Activated CD8-positive, alpha-beta memory T cell treated with anti-CD3 and anti-CD28 coated beads, Interleukin-2, amount 10 ng/mL, durations not matched to agents 7 days and 5 days (primary cell): ENCODE measurements at places on chromosomes 11 and 22. TPM values are rescaled to one million over a fixed set of nuclear protein-coding genes. Genes with fewer than 3 reads are reported as not detected.

Gene MFRP
- total RNA-seq = not detected

Gene MYOD1
- total RNA-seq = not detected

Gene PGM2L1
- total RNA-seq = 13.1 TPM

Gene ACTN3
- not detected for total RNA-seq

Gene LARGE2
- 0.54 TPM for total RNA-seq

Gene MS4A6A
- not detected for total RNA-seq

Gene HYOU1
- total RNA-seq = 163 TPM

Gene GRIA4
- total RNA-seq = not detected

Gene OTOG
- not detected for total RNA-seq

Gene OR51E2
- not detected for total RNA-seq

Gene PKP3
- 0.18 TPM for total RNA-seq

Gene MRGPRX3
- total RNA-seq = not detected

Gene YAP1
- total RNA-seq = 0.09 TPM

Gene BTG4
- total RNA-seq = 0.30 TPM

Gene BIRC3
- 46.4 TPM for total RNA-seq

GRCh38 chr11:17525570-17525969 is 18.6 kb downstream of the USH1C start:
- H3K27ac ChIP-seq = no peak overlapping the region
- no peak overlapping the region for H3K4me3 ChIP-seq
- H3K27me3 ChIP-seq = peaks cover 10% of the 10 kb centered on the region
- no peak for DNase-seq
- no peaks in the 10 kb centered on the region for H3K36me3 ChIP-seq

- H3K27me3 ChIP-seq = no peaks in the 10 kb centered on the region
- H3K36me3 ChIP-seq = no peaks in the 10 kb centered on the region
- H3K4me3 ChIP-seq = peak overlapping the region; percentile 29
Observed at GRCh38 chr11:117907276-117908108, 21.7 kb downstream of the TMPRSS13 start.

- no peak overlapping the region for H3K4me3 ChIP-seq
- H3K4me1 ChIP-seq = peaks cover 31% of the 10 kb centered on the region
- peak overlapping the region; percentile 4 for H3K27ac ChIP-seq
- DNase-seq = no peak
Observed at GRCh38 chr11:34175284-34176019, 70.0 kb downstream of the NAT10 start.

DNA sequence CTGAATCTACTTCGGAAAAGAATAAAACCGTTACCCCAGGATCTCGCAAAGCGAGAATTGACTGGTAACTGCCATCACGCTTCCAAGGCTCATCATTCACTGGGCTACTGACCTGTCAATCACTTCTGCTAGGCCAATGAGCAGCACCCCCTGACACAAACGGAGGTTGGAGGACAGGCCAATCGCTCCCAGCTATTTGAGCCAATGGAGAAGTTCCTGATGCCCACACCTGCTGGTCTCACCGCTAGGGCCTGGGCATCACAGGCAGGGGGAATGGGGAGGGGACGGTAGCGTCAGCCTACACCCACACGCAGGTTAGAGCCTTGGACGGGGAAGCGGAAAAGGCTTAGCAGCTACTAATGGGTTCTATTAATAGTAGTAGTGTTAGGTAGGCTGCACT is 56.7 kb upstream of the CHST1 start:
- DNase-seq = no peak
- H3K4me1 ChIP-seq = no peaks in the 10 kb centered on the region
- no peak overlapping the region for H3K4me3 ChIP-seq
- H3K27me3 ChIP-seq = peaks cover 25% of the 10 kb centered on the region

- H3K27ac ChIP-seq = no peak overlapping the region
- H3K4me1 ChIP-seq = peaks cover 14% of the 10 kb centered on the region
- H3K36me3 ChIP-seq = no peaks in the 10 kb centered on the region
Observed at GRCh38 chr22:38193580-38193979, 8.2 kb upstream of the MAFF start.

DNA sequence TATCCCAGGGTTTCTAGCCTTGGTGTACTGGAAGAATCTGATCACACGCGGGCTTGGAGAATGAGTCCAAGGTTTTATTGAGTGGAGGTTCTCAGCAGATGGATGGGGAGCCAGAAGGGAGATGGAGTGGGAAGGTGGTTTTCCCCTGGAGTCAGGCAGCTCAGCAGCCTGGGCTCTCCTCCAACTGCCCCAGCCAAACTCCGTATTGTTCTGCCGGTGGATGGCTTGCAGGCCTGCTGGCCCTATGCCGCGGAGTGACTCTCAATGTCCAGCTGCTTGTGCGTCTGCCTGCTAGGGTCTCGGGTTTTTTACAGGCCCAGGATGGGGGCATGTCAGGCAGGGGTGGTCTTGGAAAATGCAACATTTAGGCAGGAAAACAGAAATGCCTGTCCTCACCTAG is 162.4 kb upstream of the LMO1 start:
- no peaks in the 10 kb centered on the region for H3K36me3 ChIP-seq
- H3K27me3 ChIP-seq = peaks cover 6% of the 10 kb centered on the region
- H3K27ac ChIP-seq = no peak overlapping the region
- H3K4me3 ChIP-seq = no peak overlapping the region

DNA sequence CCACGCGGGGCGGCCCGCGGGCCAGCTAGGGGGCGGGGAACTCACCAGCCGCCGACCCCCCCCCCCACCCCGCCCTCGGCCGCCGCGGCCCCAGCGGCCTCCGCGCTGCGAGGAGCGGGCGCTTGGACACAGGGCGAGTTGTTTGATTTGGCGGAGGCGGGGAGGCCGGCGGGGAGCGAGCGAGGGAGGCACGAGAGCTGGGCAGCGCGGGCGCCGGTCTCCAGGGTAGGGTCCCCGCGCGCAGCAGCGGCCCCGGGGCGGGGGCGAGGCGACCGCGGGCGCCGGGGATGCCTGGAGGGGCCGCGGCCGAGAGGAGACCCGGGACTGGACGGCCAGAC is 64.4 kb downstream of the NAV2 start:
- H3K4me1 ChIP-seq = peaks cover 6% of the 10 kb centered on the region
- H3K27ac ChIP-seq = no peak overlapping the region
- H3K27me3 ChIP-seq = peaks cover 76% of the 10 kb centered on the region
- no peak for DNase-seq
- H3K36me3 ChIP-seq = peaks cover 2% of the 10 kb centered on the region

- peak overlapping the region; percentile 44 for H3K27ac ChIP-seq
- H3K4me1 ChIP-seq = peaks cover 47% of the 10 kb centered on the region
- no peak for DNase-seq
Observed at GRCh38 chr22:44192816-44193534, 12.2 kb downstream of the PARVG start.

- H3K27me3 ChIP-seq = peaks cover 5% of the 10 kb centered on the region
- H3K4me1 ChIP-seq = peaks cover 1% of the 10 kb centered on the region
- DNase-seq = no peak
- no peak overlapping the region for H3K27ac ChIP-seq
- H3K4me3 ChIP-seq = no peak overlapping the region
Observed at GRCh38 chr11:44536788-44537516, 28.5 kb upstream of the CD82 start.

- H3K27me3 ChIP-seq = no peaks in the 10 kb centered on the region
- peaks cover 28% of the 10 kb centered on the region for H3K36me3 ChIP-seq
- H3K27ac ChIP-seq = peak overlapping the region; percentile 6
- peaks cover 47% of the 10 kb centered on the region for H3K4me1 ChIP-seq
- H3K4me3 ChIP-seq = no peak overlapping the region
- no peak for DNase-seq
Observed at GRCh38 chr22:31218565-31219262, 6.6 kb downstream of the LIMK2 start.

DNA sequence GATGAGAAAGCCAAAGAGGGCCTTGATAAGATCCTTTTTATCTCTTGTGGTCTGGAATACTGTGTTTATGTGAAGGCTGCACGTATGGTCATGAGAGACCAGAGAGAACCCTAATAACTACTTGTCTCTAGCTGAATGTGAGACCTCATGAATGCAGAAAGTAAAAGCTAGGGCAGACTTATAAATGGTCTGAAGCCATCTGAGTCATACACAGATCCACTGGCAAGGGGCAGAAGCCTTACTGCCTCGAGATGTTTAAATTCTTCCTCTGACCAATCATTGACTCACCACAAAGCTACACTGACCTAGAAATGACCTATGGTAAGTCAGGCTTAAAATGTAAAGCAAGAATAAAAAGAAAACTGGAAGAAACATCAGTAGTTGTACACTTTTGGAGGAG is 22.7 kb upstream of the OR4B1 start:
- no peak overlapping the region for H3K27ac ChIP-seq
- H3K27me3 ChIP-seq = peaks cover 7% of the 10 kb centered on the region
- DNase-seq = no peak
- peaks cover 3% of the 10 kb centered on the region for H3K36me3 ChIP-seq
- no peak overlapping the region for H3K4me3 ChIP-seq

- no peak for DNase-seq
- H3K36me3 ChIP-seq = no peaks in the 10 kb centered on the region
- no peaks in the 10 kb centered on the region for H3K4me1 ChIP-seq
- H3K27ac ChIP-seq = no peak overlapping the region
Observed at GRCh38 chr11:23311986-23312940, 452.0 kb upstream of the CCDC179 start.

DNA sequence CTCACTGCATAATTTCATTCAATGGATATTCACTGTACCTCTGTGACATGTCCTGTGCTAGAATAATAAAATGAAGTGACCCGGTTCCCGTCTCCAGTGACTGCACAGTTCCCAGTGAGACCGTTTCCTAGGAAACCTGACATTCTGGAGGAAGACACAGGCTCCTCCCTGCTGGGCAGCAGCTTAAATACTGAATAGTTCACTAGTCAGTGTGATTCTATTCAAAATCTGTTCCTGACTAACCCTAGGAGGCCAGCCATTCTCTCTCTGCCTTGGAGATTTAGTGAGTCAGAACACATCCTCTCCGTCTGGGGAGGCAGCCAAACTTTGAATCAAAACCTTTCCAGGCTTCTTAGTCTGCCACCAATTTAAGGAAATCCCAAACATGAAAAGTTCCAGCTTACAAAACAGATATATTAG is 11.3 kb downstream of the TRIM66 start:
- no peak overlapping the region for H3K27ac ChIP-seq
- no peak overlapping the region for H3K4me3 ChIP-seq
- no peak for DNase-seq
- H3K36me3 ChIP-seq = peaks cover 36% of the 10 kb centered on the region
- H3K27me3 ChIP-seq = no peaks in the 10 kb centered on the region

- H3K36me3 ChIP-seq = peaks cover 4% of the 10 kb centered on the region
- no peak for DNase-seq
- H3K27ac ChIP-seq = no peak overlapping the region
- H3K4me1 ChIP-seq = no peaks in the 10 kb centered on the region
- no peaks in the 10 kb centered on the region for H3K27me3 ChIP-seq
- no peak overlapping the region for H3K4me3 ChIP-seq
Observed at GRCh38 chr11:81986556-81987161, 747.0 kb downstream of the FAM181B start.

DNA sequence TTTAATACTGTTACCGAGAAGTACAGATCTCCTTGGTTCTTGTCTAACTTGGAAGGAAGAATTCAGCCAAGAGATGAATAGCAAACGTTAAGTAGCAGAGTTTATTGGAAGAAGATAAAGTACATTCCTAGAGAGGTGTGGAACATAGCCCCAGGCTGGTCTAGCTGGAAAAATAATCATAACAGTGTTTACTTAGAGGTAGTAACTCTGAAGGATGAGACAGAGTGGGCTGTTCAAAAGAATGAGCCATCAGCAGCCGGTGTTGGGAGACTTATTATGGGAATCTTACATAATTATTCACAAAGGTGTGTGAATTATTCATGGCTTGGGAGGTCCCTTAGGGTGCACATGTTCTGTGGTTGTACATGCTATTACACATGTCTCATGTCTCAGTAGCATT is 276.5 kb downstream of the LUZP2 start:
- no peaks in the 10 kb centered on the region for H3K36me3 ChIP-seq
- H3K4me3 ChIP-seq = no peak overlapping the region
- H3K4me1 ChIP-seq = no peaks in the 10 kb centered on the region
- H3K27me3 ChIP-seq = no peaks in the 10 kb centered on the region

DNA sequence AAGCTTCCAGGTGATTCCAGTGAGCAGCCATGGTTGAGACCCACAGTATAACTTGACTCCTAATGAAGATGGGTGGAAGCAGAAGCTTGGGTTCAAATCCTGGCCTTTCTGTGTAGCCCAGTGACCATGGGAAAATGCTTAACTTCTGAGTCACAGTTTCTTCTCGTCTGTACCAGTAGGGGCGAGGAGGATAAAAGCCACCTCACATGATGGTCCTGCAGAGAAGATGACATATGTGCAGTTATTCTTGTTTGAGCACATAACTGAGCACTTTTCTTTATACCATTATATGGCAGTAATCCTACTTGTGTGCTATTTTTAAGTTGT is 4.9 kb downstream of the TMEM109 start:
- H3K36me3 ChIP-seq = peaks cover 38% of the 10 kb centered on the region
- no peak overlapping the region for H3K4me3 ChIP-seq
- H3K4me1 ChIP-seq = peaks cover 16% of the 10 kb centered on the region
- no peak for DNase-seq

DNA sequence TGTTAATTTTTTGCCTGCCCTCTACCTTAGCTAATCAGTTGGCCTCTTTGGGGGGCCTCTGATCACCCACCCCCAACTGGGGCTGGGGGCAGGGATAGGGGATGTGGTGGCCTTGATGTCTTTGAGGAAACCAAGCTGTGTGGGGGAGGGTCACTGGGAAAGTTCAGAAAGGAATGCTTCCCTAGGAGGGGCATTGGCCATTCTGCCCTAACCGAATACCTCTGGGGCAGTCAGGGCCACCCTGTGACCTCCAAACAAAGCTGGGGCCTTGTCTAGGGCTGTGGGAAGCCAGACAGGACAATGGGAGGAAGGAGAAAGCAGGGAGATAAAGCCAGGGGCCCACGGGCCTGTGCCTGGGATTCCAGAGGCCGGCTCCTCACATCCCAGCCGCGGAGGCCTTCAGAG is 97.5 kb downstream of the TSPAN18 start:
- H3K36me3 ChIP-seq = no peaks in the 10 kb centered on the region
- no peak overlapping the region for H3K4me3 ChIP-seq
- H3K4me1 ChIP-seq = no peaks in the 10 kb centered on the region
- H3K27me3 ChIP-seq = peaks cover 2% of the 10 kb centered on the region

GRCh38 chr22:42651134-42651533 is 1.9 kb upstream of the CYB5R3 start:
- peaks cover 2% of the 10 kb centered on the region for H3K27me3 ChIP-seq
- H3K4me1 ChIP-seq = peaks cover 15% of the 10 kb centered on the region
- no peak overlapping the region for H3K4me3 ChIP-seq
- no peak for DNase-seq
